Activated T-cell treated with anti-CD3 and anti-CD28 coated beads, Interleukin-2, amount 50 U/mL, for 24 hours (primary cell): ENCODE measurements at places on chromosomes 4 and X.

DNA sequence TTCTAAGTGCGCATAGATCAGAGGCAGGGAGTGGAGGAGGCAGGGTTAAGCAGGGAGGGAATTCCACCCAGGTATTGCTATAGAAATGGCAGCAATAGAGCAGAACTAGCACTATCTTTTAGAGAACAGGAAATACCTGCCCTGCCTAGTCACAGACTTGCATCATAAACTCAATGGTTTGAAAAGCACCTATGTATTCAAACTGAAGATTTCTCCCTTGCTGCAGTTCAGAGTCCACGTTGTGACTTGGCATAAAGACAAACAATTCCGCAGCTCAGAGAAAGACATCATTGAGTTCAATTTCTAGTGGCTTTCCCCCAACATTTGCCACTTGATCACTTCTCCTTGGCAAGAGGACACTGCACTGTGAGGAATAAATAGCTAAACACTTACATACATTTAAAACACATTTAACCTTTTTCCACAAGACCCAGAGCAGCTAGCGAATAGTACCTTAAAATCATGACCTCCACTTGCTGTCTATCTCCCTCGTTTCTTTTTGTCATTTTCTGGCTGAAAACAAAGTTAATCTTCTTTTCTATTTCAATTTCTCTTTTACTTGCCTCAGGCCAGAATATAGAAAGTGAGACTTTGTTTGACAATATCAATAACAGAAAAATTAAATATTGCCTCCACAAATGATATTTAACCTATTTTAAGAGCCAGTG is 42.4 kb downstream of the SLC7A11 start:
- DNase-seq: no peak

DNA sequence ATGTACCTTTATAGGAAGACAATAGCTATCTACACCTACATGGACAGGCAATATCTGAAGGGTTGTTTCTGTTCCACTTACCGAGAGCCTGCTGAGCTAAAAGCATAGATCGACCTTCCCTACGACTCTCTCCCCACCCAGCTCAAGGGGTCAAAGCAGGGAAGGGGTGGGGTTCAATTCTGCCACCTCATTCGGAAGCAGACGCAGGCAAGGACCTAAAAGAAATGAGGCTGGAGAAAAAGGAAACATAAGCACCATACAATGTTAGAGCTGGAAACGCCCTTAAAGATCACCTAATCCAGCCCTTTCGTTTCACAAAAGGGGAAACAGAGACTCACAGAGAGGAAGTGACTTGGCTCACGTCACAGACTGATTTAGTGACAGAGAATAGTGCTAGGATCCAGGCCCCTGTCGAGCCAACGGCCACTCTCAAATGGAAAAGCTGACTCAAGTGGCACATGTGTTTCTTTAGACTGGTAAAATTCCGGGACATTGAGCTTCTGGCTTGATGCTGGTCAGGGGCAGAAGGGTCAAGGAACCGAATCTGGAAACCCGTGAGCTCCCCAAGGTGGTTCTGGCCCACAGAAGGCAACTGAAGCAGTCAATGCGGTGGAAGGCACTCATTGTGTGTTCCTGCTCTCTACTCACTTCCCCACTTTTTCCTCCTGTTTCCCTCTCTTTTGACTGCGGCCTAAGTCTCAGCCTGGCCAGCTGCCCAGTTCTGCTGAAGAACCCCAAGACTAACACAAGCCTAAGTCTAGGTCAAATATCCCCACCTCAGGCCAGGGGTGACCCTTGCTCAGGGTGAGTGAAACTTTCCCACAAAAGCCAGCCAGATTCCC is 7.5 kb downstream of the SEPTIN6 start:
- peak; percentile 70 for DNase-seq

DNA sequence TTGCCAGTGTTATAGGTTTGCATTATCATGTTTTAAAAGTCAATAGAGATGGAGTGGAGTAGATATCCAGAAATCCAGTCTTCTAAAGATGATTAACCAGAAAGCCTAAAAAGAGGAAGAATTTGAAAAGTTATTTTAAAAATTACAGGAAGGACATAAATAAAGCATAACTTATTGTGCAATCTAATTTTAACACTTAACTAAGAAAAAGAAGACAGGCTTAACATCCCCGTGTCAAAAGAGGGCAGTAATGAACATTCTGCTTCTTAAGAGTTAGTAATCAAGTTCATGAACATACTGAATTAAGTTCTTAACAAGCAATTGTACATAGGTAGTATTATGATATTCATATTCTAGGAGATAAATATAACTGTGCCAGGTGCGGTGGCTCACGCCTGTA is 39.3 kb downstream of the ELF2 start:
- no peak for DNase-seq

- DNase-seq: no peak
Observed at GRCh38 chr4:180827232-180828009, 1415.8 kb upstream of the TENM3 start.

DNA sequence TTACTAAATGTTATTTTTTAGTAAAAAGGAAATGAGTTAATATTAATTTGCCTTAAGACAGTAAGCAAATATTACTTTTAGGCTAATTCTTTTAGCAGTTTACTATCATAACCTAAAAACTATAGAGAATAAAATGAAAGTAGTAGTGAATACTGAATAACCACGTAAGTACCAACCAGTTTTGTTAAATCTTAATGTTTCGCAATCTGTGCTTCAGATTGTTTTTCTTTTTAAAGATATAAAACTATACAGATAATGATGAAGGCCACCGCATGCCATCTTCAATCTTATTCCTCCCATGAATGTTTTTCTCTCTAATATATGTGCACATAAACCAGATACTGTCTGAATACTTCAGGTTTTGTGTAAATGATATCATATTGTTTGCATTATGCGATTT is 6.0 kb downstream of the RRH start:
- no peak for DNase-seq

- no peak for DNase-seq
Observed at GRCh38 chr4:80235451-80235850, 31.0 kb upstream of the FGF5 start.

- DNase-seq: no peak
Observed at GRCh38 chr4:55617587-55618197, 18.4 kb downstream of the NMU start.

- no peak for DNase-seq
Observed at GRCh38 chrX:135257469-135257868, 5.6 kb downstream of the ETDA start.

DNA sequence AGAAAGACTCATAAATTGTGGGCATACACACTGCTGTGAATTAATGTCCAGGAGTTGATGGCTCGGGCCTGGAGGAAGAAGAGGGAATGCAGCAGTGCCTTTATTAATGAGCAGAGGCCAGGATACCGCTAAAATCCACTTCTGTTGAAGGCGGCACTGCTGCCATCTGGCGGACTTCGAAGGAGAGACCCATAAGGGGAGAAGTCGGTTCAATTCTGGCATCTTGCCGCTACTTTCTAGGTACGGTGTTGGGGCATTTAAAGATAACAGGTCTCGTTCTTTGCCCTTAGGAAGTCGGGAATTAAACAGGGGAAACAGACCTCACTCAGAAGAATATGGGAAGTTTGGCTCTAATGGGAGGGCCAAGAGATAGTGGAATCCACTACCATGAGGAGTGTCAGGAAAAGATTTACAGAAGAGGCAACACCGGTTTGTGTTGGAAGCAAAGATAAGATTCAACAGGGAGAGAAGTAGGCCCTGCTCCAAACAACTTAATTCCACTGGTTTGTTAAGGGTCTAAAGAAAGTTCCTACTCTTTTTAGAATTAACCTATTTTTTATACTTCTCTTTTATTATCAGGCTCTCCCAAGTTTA is 133.6 kb upstream of the GIMD1 start:
- peak; percentile 50 for DNase-seq

GRCh38 chrX:153689654-153690465 is 2.1 kb downstream of the SLC6A8 start:
- no peak for DNase-seq

DNA sequence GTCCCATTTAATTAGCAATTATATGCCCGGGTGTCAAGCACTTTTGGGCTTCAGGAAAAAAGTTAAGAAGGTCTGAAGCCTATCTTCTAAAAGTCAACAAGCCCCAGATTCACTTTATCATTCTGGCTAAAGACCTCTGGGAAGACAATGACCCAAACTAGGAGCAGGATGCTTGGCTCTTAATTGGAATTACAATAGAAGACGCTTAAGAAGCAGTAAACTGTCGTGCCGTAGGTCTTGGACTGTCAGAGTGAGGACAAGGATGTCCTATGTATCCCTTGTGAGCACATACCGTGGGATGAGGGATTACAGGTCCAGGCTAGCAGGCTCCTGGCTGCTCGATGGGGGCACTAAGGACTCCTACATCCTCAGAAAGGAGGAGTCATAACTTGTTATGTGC is 3.2 kb upstream of the ARHGAP36 start:
- no peak for DNase-seq

GRCh38 chr4:87026800-87027495 is 92.1 kb downstream of the AFF1 start:
- no peak for DNase-seq

DNA sequence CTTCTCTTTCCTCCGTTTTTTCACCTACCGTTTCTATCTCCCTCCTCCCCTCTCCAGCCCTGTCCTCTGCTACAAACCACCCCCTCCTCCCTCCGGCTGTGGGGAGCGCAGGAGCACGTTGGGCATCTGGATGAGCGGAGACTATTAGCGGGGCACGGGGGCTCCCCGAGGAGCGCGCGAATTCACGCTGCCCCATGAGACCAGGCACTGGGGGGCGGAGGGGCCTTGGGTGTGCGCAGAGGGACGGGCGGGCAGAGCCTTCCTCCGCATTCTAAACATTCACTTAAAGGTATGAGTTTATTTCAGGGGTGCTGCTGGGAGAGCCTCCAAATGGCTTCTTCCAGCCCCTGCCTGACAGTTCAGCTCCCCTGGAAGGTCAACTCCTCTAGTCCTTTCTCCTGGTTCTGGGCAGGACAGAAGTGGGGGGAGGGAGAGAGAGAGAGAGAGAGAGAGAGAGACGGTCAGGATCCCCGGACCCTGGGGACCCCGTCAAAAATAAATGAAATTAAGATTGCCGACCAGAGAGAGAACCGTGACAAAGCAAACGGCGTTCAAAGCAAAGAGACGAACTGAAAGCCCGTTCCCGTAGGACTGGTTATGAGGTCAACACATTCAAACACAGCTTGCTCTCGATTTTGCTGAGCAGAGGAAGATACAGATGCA is 5.0 kb downstream of the SHOX start:
- no peak for DNase-seq

GRCh38 chr4:105386012-105386411 is 87.8 kb downstream of the PPA2 start:
- no peak for DNase-seq

DNA sequence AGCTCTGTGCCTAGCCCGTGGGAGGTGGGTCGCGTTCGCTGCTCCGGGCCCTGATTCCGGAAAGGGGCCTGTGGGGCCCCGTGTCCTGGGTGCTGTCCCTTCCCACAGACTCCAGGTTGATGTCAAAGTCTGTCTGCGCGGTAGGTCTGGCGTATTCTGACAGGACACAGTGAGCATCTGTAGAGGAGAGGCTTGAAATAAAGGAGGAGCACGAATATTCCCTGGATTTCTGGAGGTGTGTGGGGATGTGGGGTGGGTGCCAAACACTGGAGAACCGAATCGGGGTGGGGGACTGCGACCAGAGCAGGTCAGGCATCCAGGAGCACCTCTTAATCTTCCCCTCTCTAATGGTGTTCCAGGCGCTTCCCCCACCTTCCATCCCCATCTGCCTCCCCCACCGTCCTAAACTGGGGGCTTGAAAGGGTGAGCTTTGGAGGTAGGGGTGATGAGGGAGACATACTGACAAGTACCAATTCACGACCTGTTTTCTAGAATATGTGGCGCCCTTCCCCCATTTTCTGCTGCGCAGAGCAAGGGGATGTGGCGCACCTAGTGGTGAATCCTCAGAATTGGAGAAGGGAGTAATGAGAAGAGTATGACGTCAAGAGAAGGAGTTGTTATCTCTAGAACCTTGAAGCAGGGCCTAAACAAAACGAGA is 877 bp downstream of the GPRASP1 start:
- DNase-seq: peak; percentile 60

GRCh38 chr4:174595141-174595929 is 73.0 kb upstream of the HPGD start:
- DNase-seq: no peak

DNA sequence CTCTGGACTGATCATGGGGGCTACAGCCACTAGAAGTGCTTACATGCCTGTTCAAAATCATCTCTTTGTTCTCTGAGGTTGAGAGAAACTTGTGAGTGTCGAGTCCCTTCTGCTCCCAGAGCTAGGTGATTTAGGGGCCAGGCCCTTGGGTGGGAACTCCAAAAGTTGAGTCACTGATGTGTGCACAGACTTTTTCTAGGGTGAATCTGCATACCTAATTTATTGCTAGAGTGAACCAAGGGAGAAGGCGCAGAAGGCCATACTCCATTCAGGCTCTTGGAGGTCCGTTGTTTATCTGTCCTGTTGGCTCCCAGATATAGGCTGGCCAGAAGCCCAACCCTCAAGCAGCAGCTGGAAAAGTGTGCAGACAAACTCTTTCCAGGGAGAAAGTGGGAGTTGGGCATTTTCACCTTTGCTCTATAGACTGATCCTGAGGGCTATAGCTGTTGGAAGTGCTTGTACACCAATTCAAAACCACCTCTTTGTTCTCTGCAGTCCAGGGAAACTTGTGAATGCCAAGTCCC is 80.8 kb upstream of the ARX start:
- DNase-seq: no peak

- no peak for DNase-seq
Observed at GRCh38 chrX:19535476-19535875, 20.2 kb upstream of the MAP3K15 start.

DNA sequence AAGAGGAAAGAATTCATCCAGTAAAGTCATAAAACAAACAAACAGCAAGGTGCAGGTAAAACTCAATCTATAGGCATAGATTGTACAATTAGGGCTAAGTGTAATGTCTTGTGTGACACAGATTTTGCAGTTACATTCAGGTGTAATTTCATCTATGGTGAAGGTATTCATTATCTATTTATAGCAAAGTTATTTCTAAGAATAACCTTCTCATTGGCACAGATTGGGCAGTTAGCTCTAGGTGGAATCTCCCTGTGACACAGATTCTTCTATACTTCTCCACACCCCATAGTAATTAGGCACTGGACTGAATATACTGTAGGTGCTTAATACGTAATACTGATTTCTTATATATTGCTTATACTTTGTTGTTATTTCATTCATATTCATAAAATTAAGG is 66.8 kb downstream of the COL25A1 start:
- DNase-seq: no peak

- no peak for DNase-seq
Observed at GRCh38 chrX:100994352-100995281, 25.1 kb downstream of the ARL13A start.
